ENCODE measurements at places on chromosomes 11 and 22.
A peak's percentile ranks its signal among the peaks of the same experiment; 100 is the strongest.

- DNase-seq, result no peak
Observed at GRCh38 chr11:13958641-13959400, 3.7 kb upstream of the SPON1 start.

GRCh38 chr11:5666402-5666793 lies 18.5 kb downstream of the TRIM5 start:
- peak; percentile 12 for DNase-seq

DNA sequence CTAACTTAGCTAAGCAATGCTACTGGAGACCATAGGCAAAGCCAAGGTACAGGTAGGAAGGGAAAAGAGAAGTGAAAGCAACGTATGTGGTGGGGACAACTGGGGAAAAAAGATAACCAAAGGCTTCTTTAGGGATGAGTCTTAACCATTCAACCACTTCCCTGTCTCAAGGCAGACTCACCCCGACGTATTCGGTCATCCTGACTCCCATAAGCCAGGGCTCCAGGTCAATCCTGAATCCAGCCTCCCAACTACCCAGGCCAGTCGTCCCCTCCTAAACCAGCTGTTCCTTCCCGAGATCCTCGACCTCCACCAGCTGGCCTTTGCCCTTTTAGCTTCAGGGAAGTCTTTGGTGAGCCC lies 330 bp downstream of the ACP2 start:
- DNase-seq, result no peak

- no peak for DNase-seq
Observed at GRCh38 chr11:113167599-113167998, 146.8 kb upstream of the TTC12 start.

- peak; percentile 54 for DNase-seq
Observed at GRCh38 chr11:66335531-66336233, 552 bp downstream of the RIN1 start.
